ENCODE measurements at places on chromosomes 13 and 19.

GRCh38 chr19:18769989-18770528 lies 21.0 kb downstream of the COMP start:
- DNase-seq = no peak

GRCh38 chr13:98349731-98350305 lies 172.7 kb upstream of the RNF113B start:
- no peak for DNase-seq

DNA sequence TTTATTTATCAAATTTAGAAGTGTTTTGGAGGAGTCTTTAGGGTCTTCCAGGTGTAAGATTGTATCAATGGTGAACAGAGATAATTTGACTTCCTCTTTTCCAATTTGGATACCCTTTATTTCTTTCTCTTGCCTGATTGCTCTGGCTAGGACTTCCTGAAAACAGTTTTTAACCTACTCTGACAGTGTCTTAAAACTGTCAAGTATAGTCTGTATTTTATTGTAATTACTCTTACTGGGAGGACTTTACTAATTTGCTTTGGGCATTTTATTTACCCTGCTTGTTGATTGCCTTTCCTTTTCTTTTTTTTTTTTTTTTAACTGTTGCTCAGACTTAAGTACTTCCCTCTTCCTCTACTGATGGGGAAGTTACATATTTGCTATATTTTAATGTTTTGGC lies 81.3 kb downstream of the URI1 start:
- no peak for DNase-seq

- no peak for DNase-seq
Measured at GRCh38 chr13:50950849-50951248, 41.3 kb downstream of the RNASEH2B start.

GRCh38 chr13:20940083-20940482 lies 37.5 kb upstream of the XPO4 start:
- no peak for DNase-seq

- no peak for DNase-seq
Measured at GRCh38 chr13:50267066-50267465, 251.8 kb downstream of the KCNRG start.

DNA sequence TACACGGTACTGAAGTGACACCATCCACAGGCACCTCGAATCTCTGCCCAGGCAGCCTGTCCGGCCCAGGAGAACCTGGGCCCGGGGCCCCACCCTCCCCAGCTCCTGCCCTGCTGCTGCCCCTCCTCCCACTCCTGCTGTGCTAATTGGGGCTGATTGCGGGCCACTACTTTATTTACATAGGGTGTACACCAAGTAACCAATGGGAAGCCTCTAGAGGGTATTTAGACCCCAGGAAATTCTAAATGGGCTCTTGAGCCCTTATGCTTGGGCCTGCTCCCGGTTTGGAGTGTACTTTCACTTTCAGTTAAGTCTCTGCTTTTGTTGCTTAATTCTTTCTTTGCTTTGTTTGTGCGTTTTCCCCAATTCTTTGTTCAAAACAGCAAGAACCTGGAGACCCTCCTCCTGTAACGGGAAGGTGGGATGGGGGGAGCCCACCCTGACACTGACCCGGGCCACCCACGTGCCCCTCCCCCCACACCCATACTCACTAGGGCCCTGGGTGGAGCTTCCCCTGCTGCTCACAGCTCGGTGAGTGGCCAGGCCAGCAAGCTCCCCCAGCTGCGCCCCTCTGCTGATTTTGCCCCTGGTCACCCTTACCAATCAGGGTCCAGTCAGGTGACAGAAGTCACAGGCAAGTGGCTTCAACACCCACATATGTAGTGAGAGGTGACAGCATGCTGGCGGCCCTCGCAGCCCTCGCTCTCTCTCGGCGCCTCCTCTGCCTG lies 9.4 kb downstream of the SCGB2B2 start:
- DNase-seq = no peak

GRCh38 chr19:33508941-33509614 lies 12.5 kb downstream of the PEPD start:
- DNase-seq = no peak

DNA sequence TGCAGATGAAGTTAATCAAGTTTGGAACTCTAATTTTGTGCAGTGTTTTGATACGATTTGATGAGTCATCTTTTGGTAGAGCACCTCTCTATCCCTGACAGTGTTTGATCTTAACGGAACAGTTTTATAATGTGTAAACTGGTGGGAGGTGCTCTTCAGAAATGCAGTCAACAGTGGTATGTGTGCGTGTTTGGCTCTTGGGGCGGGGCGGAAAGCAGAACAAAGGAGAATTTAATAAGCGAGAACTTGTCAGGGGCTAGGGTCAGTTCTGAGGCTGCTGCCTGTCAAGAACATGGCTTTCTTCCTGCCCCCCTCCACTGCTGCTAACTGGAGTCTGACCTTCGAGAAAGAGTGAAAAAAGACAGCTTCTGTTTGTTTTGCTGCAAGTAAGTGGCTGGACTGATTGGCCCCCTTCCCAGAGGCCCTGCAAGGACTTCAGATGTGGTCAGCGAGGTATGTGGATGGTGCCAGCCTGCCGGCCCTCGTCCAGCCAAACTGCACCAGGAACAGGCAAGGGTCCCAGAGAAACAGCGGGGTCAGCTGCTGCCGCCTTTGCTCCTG lies 40.8 kb downstream of the BBC3 start:
- peak; percentile 51 for DNase-seq

DNA sequence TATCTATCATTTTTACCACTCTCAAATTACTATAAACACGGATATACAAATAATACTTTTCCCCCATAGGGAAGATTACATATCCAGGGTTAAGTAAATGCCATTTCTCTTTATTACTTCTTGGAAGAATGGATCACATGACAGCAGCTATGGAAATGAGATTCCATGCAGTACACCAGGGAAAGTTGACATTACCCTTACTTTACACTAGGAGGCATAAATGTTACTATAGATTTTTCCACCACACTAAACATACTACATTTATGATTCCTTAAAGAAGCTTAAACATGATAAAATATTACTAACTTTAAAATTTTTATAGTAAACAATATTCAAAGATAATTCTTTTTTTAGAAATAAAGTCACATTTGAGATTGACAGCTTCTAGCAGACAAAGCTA lies 611.4 kb downstream of the PCDH9 start:
- no peak for DNase-seq

DNA sequence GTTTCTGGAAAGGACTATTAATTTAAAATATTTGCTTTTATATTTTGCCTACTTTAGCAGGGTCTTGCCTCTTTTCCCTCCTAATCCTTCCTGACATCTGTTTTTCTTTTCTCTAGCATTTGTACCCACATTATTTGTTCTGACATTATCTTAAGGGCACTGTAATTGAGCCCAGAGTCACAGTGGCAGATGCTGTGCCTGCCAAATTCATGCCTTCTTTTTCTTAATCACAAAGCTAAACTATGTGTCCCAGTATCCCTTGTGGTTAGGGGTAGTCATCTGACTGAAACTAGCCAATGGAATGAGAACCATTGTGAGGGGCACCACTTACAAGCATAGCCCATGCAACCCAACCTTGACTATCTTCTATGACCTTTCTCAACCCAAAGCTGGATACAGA lies 562.9 kb downstream of the MYO16 start:
- no peak for DNase-seq

GRCh38 chr19:1104311-1105007 lies 665 bp downstream of the GPX4 start:
- peak; percentile 74 for DNase-seq

DNA sequence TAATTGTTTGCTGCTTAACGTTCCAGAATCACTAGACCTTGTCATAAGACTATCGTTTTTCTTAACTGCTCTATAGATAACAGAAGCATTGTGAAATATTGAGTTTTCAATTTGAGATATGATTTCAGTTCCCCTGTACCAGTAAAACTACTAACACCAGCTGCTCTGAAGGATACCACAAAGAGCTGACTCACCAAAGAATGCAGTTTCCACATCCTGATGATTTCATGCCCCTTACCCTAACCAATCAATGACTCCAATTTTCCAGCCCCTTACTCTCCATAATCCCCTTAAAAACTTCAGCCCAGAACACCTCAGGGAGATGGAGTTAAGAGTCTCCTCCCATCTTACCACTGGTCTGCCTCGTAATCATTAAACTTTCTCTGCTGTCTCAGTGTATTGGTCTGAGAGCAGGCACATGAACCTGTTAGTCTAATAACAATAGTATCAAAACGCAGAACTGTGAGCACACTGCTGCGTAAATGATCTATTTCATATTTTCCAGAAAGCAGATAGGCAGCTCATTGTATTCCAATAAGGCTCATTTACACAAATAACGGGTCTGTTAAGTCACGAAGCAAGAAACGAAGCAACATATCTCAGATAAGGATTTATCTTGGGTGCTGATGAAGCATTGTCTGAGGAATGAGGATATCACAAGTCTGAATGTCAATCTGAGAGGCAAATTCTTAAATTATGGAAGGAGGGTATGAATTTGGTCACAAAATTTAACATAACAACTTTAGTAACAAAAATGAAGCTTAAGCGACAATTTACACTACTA lies 14.1 kb upstream of the CCNA1 start:
- no peak for DNase-seq

DNA sequence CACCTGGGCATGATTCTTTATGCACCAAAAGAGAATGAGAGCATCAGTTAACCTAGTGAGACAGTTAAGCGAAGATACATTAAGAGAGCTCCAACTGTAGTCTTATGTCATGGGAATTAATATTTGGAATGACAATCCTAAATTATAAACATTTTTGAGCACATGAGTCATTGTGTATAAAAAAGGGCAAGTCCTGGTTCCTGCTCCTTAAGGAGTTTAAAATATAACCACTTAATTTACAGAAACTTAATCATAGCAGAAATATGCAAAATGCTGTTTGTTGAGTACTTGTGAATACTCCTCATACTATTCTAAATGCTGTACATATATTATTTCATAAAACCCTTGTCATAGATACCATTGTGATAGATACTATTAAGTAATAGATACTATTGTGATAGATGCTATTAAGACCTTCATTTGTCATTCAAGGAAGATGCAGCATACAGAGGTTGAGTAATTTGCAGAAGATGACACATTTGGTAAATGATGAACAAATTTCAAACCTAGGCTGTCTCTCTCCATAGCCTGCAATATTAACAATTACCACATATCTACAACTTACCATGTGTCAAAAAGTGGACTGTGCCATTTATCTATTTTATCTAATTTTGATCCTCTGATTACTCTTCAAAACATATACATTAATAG lies 301.0 kb downstream of the TBC1D4 start:
- DNase-seq = no peak
